Left renal cortex interstitium (tissue), 4 donors: ENCODE measurements at places on chromosomes 2 and 18. TPM values are rescaled to one million over a fixed set of nuclear protein-coding genes. Genes with fewer than 3 reads are reported as not detected.

DNA sequence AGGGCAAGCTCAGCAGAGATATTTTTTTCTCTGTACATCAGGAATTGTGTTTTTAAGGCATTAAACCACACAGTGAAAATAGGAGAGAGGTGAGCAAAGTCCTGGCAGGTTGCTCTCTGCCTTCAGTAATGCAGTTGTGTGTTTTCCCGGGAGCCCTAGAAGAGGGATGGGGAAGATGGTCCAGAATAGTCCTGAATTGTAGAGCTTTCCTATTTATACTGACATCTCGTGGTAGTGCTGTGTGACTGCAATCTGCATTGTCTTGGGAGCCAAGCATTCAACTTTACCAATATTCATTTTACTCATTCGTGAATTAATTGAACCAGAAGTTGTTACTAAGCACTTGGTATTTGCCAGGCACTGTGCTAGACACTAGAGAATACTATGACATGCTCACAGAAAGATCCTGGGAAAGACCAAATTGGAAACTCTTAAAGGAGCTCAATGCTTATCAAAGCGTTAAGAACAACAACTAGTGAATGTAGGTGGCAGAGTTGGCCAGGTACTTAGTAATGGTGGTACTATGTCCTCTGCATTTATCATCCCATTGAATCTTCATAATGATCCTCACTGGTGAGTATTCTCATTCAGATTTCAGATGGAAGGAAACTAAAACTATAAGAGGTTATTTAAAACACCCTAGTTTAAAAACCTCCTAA, 214.6 kb downstream of the TRIB2 start:
- no peak for DNase-seq

- DNase-seq = peak; percentile 35
Measured at GRCh38 chr2:24754985-24755705, 38.0 kb downstream of the PTRHD1 start.

GRCh38 chr2:167945660-167946368, 301.6 kb downstream of the STK39 start:
- no peak for DNase-seq

DNA sequence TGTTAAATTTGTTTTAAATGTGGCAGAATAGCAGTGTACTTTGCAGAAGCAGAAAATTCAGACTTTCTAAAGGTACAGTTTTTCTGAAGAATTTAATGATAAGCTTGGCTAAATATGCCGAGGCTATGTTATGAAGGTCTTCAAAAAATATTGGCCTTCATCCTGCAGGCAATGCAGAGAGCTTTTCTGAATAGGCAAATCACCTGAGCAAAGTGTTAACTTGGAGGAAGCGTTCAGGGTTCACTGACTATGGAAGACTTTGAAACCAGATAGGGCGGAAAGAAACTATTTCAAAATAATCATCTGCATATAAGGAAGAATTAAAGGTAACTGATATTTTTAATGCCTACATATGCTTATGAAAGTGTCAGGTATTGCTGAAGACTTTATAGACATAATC, 133.7 kb upstream of the SETBP1 start:
- DNase-seq = no peak

DNA sequence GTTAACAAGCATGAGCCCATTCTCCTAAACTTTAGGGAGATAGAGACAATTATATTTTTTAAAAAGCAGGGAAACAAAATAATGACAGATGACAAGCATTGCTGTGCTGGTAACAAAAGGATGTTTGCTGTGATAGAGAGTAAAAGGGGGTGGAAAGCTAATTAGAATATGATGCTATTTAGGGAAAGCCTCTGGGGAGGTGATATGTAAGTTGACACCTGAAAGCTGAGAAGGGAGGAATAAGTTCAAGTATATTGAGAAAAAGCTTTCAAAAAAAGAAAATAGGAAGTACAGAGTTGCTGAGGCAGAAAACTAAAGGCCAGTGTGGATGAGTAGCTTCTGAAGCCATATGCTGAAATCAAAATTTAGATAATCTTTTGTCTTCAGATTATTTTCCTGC, 565.2 kb upstream of the NRXN1 start:
- peak; percentile 2 for DNase-seq

- no peak for DNase-seq
Measured at GRCh38 chr2:231622963-231623362, 30.3 kb downstream of the TEX44 start.

GRCh38 chr2:111896576-111896975, 1.8 kb upstream of the MERTK start:
- DNase-seq = no peak

DNA sequence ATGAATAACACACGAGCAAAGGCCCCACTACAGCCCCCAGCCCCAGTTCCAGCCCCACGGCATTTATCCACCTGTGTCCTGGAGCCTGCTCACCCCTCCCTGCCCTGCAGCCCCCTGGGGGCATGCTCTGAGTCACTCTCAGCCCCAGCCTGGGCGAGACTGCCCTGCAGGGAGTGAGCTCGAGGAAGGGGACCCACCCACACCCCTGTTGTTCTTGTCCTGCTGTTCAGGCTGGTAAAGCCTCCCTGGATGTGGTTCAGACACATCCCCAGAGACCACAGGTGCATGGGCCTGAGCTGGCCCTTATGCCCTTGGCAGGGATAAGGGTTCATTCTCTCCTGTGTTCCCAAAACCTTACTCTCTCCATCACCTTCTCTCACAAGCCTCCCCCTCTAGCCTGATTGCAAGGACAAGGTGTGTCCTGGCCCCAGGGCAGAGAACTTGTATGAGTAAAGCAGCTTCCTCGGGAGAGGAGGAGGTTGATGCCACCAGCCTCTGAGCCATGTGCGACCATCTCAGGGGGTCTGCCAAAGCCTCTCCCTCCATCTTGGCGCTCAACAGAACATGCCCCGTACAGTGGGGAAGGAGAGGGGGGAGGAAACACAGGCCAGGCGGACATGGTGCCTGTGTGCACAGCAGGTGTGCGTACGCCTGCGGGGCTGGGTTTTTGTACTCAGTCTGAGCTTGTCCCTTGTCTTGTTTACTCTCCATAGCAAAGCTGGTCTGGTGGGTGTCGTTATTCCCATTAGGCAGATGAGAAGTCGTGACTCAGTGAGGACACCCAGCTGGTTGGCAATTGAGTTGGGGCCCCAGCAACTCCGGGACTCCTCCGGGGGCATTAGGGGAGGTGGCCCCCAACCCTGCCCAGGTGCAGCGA, 64.4 kb downstream of the CIB4 start:
- DNase-seq = no peak

DNA sequence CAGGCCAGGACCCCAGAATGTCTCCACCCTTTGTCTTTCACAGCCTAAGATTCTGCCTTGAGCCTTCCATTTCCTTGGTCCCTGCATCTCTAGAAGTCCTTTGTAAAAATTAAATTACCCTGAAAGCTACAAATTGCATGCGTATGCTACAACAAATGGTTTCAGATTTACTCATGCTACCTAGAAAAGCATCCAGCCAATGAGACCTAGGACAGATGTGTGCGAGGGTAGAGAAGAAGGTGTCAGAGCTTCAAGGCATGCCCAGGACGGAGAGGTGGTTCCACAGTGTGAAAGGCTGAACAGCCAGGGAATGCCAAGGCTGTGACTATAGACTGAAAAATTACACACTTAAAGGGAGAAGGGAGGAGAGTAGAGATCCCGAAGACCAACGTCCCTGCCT, 40.2 kb downstream of the CCBE1 start:
- DNase-seq = no peak

- DNase-seq = peak; percentile 57
Measured at GRCh38 chr2:235605312-235606003, 111.6 kb downstream of the AGAP1 start.

DNA sequence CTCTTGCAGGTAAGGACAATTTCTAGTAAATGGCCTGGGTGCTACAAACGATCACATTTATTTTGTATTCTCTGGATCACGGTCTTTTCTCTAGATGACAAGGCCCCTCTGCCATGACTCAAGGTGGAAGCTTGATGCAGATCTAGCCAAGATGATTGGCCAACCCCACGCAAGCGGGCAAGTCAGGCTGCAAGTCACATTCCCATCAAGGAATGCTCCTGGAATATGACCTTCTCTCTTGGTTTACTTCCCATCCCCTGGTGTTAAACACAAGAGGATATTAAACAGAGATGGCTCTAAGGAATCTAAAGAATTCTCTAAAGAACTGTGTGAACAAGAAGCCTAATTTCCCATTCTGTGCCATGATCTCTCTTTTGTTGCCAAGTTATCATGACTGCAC, 97.3 kb upstream of the SERPINE2 start:
- no peak for DNase-seq

DNA sequence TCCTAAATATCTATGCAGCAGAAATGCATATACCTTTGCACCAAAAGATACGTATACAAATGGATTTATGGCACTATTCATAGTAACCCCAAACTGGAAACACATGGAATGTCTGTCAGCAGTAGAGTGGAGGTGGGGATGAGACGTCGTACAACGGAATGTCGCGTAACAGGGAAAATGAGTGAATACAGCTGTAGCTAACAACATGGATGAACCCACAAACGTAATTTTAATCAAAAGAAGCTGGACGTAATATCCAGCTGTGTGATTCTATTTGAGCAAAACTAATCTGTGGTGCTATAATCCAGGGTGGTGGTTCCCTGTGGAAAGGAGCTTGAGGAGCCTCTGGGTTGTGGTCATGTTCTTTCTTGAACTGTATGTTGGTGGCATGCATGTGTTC, 89.9 kb downstream of the MTA3 start:
- DNase-seq = no peak

- no peak for DNase-seq
Measured at GRCh38 chr2:134865067-134865787, 26.8 kb downstream of the ACMSD start.

TUBA4B gene
- polyA plus RNA-seq = 0.49 TPM

RESP18 gene
- polyA plus RNA-seq = not detected

PHOSPHO2 gene
- 10.9 TPM for polyA plus RNA-seq

BOLL gene
- polyA plus RNA-seq = 0.18 TPM

KIF1A gene
- polyA plus RNA-seq = 15.8 TPM

NAT8 gene
- 25.5 TPM for polyA plus RNA-seq

KCNK3 gene
- 2.5 TPM for polyA plus RNA-seq

NRP2 gene
- polyA plus RNA-seq = 70.4 TPM
